Activated CD4-positive, alpha-beta T cell treated with anti-CD3 and anti-CD28 coated beads for 4 hours (primary cell): ENCODE measurements at places on chromosomes 7 and 10.
A peak's percentile ranks its signal among the peaks of the same experiment; 100 is the strongest.

DNA sequence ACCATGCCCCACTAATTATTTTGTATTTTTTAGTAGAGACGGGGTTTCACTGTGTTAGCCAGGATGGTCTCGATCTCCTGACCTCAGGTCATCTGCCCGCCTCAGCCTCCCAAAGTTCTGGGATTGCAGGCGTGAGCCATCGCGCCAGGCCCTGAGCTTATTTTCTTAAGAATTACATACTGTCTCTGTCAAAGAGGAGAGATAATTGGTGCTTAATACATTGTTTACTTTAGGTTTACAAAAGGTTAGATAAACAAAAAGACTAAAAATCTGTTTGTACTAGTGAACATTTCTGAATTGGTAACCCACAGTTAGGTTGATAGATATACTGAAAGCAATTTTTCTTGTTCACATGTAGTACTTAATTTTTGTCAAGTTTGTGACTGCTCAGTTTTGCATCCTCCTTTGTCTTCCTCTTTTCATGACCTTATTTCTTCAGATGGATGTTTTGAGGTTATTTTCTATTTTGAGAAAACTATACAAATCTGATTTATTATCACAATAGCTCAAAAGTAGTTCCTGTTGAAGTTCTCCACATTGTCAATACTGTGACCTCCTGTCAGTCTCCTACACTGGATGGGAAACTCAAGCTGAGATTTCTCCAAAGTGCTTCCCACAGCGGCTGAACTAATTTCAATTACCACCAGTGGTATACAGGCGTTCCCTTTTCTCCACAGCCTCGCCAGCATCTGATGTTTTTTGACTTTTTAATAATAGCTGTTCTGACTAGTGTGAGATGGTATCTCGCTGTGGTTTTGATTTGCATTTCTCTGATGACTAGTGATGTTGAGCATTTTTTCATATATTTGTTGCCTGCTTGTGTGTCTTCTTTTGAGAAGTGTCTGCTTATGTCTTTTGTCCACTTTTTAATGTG is 22.5 kb downstream of the HHEX start:
- no peak for DNase-seq

DNA sequence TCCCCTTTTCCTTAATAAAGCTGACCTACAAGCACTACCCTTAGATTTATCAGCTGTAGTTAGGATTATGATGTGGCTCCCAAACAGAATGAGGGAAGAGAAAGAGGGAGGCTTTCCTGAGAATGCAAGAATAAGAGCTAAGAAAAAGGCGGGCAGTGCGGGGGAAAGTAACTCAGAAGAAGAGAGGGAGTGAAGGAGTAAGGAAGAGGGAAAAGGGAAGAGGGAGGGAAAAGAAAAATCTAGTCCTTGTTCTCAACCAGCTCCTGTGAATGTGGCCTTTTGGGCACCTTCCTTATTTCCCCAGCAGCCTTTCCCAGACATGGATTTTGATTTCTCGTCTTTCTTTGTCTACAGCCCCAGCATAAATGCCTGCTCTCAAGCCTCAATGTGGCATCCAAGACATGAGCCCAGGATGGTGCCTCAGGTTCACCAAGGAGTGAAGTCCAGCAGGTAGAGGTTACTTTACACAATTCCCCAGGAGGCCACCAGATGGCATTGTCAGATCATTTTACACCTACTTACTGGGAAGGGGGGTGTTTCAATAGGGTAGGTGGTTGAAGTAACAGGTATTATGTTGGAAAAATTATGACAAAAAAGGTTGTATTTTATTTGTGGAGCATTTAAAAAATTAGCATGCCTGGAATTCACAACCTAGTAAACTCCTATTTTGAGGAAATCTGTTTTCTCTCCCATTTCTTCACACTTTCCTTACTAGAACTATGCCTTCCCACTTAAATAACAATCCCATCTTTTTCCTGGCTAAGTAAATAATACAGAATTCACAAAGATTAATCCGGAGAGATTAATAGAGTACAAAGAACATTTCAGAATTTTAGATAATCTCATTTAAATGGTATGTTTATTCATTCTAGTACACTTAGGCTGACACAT is 106.5 kb downstream of the HTR7 start:
- DNase-seq = peak; percentile 41

GRCh38 chr7:22885797-22886261 is 63.2 kb upstream of the TOMM7 start:
- DNase-seq = peak; percentile 37

DNA sequence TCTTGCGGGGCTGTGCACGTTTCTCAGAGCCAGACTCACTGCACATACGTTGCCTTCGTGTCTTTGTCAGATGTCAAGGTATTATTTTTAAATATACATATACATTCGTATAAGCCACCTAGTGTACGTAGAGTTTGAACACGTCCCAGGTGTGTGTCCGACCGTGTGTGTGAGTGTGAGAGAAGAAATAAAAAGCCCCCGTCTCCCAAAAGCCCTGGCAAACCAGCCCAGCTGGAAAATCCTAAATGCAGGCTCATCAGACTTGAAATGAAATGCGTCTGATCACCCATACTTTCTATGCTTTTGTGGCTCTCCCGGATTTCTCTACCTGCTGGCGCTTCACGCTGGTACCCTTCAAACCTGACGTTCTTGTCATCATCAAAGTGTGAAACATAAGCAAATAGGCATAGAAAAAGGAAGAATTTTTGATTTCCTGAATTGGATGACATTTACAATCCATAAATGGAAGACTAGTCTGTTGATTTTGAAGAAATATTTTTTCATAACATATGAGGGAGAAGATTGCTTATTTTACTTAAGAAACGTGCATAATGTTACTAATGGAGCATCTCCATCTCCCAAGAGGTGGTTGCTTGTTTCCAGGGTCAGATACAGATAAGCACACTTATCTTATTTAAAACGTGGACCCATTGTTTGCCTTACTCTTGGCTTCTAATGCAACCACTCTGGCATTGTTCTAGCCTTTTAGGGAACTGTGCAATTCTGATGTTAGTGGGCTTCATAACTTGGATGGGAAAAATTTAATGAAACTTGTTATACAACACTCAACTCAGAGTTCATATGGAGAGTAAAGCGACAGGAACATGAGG is 971 bp downstream of the PRKG1 start:
- DNase-seq = no peak

DNA sequence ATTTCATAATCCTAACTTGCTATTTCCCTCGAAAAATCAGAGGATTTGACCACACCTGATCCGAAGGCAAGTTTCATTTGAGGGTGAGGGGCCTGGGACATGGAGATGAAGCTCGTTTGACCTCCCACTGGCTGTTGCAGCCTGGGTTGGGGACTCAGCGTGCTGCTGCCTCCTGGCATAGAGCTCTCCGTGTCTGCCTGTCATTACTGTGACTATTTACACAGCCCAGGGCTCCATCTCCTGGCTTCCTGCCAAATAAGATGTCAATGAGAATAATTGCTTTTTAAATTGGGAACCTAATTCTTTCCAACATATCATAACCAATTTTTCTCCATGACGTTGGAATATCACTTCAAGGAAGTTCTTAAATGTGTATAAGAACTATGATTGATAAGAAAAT is 139.3 kb upstream of the COBL start:
- no peak for DNase-seq

DNA sequence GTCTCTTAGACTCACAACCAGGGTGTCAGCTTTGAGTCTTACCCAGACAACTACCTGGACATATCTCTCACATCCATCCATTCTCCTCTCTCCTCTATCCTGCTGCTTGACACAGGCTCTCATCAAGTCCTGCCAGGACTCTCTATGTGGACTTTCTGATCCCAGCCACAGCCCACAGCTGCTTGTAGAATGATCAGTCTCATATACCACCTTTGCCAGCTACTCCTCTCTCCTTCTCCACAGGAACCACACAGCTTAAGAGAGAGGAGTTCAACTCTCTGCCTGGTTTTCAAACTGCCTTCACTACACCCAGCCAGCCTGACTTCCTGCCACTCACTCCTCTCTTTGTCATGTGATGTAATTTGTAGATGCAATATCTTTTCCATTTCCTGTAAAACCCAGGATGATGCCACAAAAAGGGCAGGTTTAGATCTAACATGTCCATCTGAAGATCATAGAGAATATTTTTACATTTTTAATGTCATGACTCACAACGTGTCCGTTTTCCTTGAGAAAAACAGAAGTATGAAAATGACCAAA is 154.0 kb downstream of the RAB11FIP2 start:
- DNase-seq = no peak

- no peak for DNase-seq
These were observed 11.6 kb upstream of the TYSND1 start for GRCh38 chr10:70158113-70158512.

- no peak for DNase-seq
These were observed 197.9 kb downstream of the MBL2 start for GRCh38 chr10:52574697-52575096.

GRCh38 chr10:63719226-63719856 is 198.1 kb downstream of the REEP3 start:
- no peak for DNase-seq

GRCh38 chr7:122520971-122521555 is 177.9 kb downstream of the RNF133 start:
- no peak for DNase-seq

- no peak for DNase-seq
These were observed 27.8 kb upstream of the LBX1 start for GRCh38 chr10:101257084-101257483.

DNA sequence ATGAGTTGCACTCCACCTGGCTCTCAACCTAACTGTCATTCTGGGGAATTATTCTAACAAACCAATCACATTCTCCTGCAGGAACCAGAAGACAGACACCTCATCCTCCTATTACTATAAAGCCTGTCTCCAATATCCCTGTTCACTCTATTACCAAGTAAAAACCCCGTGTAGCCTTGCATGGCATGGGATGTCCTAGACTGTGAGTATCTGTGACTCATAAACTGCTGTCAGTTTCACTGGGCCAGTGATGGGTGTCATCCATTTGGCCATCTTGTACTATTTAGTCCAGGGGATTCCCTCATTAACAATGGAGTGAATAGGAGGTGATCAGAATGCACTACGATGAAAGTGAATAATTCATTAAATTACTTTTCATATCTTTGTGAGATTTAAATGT is 608.7 kb downstream of the DNAJB9 start:
- no peak for DNase-seq

GRCh38 chr7:127903892-127904669 is 127.2 kb downstream of the LRRC4 start:
- no peak for DNase-seq

- no peak for DNase-seq
These were observed 184.8 kb downstream of the AUTS2 start for GRCh38 chr7:69782917-69783684.

DNA sequence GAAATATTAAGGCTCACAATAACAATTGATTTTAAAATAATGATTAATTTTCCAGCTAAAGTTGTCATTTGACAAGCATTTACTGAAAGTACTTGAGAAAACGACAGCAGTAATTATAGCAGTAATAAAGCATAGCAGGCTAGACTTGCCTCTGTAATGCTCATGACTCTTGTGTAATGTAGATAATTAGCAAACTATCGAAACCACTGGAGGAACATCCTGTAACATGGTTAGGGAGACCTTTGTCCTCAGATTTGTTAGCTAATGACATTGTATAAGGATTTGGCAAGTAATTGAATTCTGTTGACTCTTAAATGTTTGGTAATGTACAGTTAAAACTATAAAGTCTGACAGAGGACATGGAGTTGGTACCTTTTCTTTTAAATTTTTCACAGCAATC is 24.8 kb downstream of the ARL4A start:
- no peak for DNase-seq

DNA sequence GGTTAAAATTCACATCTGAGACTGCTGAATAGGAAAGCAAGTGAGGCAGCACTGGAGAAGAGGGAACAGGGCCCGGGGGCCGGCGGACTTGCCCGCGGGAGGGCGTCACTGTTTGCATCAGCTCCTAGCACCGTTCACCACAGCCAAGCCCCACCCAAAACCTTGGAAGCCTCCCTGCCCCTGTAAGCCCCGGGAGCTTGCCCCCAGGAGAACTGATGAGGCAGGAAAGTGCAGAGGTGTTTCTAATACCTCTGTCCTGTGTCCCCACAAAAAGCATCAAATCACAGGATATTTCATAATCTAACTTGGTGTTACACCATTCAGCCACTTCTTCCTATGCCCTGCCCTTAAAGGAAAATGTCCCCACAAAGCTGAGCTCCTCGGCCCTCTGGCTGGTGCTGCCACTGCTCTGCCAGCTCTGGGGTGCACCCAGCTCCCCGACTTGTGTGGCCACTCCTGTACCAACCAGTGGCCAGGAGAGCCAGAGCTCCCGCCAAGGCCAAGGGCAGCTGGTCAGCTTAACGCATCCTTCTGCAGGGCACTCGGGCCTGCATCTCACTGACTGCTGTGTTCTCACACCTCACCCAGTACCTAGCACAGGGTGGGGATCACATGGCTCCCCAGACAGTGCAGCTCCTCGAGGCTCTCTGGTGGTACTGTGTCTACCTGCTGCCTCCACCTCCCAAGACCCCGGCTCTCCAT is 47.3 kb upstream of the CNPY1 start:
- DNase-seq = no peak

DNA sequence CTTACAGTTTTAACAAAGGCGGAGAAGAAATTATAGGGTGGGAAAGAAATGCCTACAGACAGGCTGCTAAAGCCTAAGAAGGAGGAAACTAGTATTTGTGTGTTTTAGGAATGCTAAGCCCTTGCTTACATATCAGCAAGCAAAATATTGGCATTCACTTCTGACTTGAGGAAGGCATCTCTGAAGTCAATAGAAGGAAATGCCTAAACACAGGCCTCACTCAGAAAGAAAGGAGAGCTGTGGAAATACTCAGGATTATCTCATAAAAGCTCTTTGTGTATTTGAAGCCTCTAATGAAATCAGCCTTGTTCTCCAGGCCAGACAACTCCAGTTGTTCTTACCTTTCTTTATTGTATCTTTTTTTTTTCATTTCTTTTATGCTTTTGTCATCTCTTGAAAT is 158.0 kb downstream of the AUTS2 start:
- DNase-seq = no peak

DNA sequence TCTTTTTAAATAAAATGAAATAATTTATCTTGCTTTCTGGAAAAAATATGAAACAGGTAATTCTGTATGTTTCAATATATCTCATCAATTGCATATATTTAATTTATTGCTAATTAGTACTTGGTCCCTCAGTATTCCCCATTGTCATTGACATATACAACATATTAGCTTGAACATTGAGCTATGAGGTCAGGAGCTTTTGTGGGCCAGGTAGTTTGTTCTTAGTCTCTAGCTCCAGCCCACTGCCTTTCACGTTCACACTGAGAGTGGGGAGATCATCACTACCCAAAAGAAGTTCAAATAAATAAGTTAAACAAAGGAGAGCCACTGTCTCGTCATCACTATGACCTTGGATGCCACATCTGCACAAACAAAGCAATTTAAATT is 54.7 kb upstream of the DKK1 start:
- no peak for DNase-seq
